Lung microvascular endothelial cell (primary cell): ENCODE measurements at places on chromosomes 7 and 10. TPM values are rescaled to one million over a fixed set of nuclear protein-coding genes. Genes with fewer than 3 reads are reported as not detected.

GRCh38 chr7:291373-292092, 1.6 kb downstream of the FOXL3 start:
- DNase-seq = no peak

GRCh38 chr10:34739915-34740314, 75.2 kb downstream of the PARD3 start:
- no peak for DNase-seq

GRCh38 chr7:105246256-105246655, 142.5 kb downstream of the SRPK2 start:
- no peak for DNase-seq

- DNase-seq = no peak
These were observed 82.6 kb upstream of the UCN3 start for GRCh38 chr10:5282137-5282536.

GRCh38 chr10:24793648-24794379, 70.1 kb upstream of the ARHGAP21 start:
- DNase-seq = peak; percentile 80

The STOX1 gene
- total RNA-seq = 0.20 and 0.22 TPM in 2 replicates

DNA sequence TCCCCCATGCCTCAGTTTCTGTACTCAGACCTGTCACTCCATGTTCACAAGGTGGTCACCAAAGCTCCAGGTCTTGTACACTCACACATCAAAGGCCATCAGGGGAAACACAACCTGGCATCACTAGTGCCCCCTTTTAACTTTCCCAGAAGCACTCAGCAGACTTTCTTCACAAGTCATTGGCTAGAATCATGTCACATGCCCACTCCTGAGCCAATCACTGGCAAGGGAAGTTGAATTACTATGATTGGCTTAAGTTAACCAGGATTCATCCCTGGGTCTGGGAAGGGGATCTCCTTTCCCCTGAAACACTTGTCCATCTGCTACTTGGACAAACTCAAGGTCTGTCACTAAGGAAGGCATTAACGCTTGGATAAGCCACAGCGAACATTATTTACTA, 193.8 kb upstream of the PLXNA4 start:
- no peak for DNase-seq

The PPRC1 gene
- 5.7 and 8.9 TPM in 2 replicates for total RNA-seq

DNA sequence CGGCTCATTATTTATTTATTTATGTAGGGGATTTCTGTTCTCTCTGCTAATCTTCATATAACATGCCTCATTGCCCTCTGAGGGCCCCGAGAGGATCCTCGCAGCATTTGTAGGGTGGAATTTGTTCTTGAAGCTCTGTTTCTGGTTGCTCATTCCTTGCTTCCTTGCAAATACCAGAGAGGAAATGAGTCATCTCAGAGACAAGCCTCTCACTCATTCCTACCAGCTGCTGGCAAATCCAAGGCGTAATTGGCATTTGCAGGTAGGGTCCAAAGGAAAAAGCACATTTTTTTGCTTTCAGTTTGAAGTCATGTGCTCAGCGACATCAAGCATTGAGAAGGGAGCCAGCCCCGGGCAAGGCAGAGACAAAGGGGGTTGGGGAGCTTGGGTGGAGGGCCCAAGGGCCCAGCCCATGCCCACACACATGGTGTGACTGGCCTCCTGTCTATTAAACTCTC, 501.6 kb downstream of the GALNT17 start:
- DNase-seq = peak; percentile 45

DNA sequence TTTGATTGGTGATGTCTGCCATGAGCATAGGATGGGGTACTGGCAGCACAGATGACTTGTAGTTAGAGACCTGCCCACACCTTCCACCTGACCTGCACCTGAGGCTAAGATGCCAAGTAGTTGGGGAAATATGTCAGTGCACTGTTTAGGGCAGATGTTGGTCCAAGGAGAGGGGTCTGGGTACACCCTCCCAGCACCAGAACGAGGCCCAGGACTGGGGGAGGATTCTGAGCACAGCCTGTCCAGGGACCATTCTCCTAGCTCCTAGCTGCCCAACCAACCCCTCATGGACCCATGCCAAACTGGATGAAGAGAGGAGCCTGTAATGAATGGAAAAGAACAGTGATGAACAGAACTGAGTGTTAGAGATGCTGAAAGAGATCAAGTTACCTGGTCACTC, 28.0 kb downstream of the FRMPD2 start:
- DNase-seq = no peak

DNA sequence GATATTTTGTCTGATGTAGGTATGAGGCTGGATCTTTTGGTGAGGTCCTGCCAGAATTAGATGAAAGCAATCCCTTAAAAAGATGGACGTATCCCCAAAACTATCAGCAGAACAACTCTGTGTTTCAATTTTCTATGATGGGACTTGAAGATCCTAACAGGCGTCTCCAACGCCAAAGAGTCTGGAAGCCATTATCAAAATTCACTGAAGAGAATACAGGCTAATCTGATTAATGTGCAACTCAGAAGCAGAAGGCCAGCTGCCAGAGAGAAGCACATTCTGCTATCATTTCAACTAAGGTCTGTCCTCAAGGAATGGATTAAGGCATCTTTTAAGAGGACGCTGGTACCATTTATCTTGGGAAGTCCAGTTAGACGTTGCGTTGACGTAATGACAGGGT, 119.7 kb downstream of the FGFR2 start:
- no peak for DNase-seq
